NCI-H82 (cell line): ENCODE measurements at places on chromosomes 6 and 20.

GRCh38 chr6:168022488-168023321 lies 25.2 kb downstream of the KIF25 start:
- DNase-seq = no peak

DNA sequence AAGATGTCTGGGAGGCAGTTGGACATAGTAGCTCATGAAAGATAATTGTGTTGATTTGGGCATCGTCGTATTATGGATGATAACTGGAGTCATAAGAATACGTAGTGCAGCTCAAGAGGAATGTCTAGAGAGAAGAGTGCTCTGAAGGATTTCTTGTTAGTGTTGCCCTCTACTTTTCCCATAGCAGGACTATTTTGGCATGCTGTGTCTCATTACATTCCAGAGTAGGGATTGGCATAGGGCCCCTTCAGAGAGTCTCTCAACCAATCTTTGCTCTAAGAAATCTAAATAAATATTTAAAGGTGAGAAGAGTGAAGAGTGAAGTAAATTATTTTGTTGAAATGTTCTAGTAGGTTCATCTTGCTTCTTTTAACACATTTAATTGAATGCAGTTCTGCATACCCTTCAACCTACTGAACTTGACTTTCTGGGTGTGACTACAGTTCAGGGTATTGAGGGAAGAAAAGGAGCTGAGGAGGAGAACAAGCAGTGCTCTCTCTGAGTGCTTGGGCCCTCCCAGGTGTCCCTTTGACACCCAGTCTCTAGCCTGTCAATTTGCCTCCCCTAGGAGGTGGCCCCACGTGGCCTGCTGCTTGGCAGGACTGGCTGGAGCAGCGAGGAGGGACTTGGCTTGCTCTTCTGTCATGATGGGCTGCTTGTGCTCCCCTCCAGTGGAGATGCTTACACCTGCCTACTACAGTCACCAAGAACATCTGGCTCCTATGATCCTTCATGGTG lies 33.3 kb downstream of the SOBP start:
- DNase-seq = no peak

- no peak for DNase-seq
Measured at GRCh38 chr20:9099372-9099771, 30.5 kb downstream of the PLCB4 start.

GRCh38 chr6:56101141-56101553 lies 146.2 kb downstream of the COL21A1 start:
- no peak for DNase-seq

DNA sequence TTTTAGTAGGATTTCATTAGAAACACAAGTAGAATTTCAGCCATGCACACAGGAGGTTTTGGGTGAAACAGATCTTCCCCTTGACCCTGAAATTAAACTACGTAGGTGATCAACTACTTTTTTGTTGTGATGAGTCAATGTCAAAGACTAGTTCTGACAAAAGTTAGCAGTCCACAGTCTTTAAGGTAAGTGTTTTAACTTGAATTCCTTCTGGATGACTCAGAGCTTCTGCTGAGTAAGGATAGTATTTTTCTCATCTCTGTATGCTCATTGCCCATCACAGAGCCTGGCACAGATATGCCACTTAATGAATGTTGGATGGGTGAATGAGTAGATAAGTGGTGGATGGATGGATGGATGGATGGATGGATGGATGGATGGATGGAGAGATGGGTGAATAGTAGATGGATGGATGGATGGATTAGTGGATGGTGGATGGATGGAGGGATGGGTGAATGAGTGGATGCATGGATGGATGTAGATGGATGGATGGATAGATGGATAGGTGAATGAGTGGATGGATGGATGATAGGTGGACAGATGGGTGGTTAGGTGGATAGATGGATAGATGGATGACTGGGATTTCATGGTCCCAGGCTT lies 165.3 kb downstream of the ZMYND8 start:
- DNase-seq = no peak

DNA sequence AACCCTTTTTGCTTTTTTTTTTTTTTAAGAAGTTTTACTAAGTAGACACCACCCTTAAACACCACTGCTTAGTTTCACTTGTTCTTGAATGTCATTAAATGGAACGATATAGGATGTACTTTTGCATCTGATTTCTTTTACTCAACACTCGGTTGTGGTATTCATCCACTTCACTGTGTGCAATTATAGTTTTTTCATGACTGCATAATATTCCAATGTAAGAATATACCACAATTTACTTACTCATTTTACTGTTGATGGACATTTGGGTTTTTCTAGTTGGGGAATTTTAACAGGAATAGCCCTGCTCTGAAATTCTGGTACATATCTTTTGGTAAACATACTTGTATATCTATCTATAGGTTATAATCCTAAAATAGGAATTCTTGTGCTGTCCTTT lies 29.9 kb downstream of the RTN4IP1 start:
- DNase-seq = no peak
